ENCODE measurements at places on chromosomes 2 and 18. TPM values are rescaled to one million over a fixed set of nuclear protein-coding genes. Genes with fewer than 3 reads are reported as not detected.
A peak's percentile ranks its signal among the peaks of the same experiment; 100 is the strongest.

The CCT4 gene
- 195 TPM for total RNA-seq

The RGPD4 gene
- not detected for total RNA-seq

The PJVK gene
- total RNA-seq = 1.6 TPM

The WNT10A gene
- 0.40 TPM for total RNA-seq

The PTPN4 gene
- 41.2 TPM for total RNA-seq

The SLC5A7 gene
- total RNA-seq = 0.06 TPM

The ELMOD3 gene
- 19.0 TPM for total RNA-seq

The FAM117B gene
- 3.6 TPM for total RNA-seq

The MEP1B gene
- total RNA-seq = not detected

The HOXD13 gene
- 0.36 TPM for total RNA-seq

The FAM110C gene
- 6.8 TPM for total RNA-seq

DNA sequence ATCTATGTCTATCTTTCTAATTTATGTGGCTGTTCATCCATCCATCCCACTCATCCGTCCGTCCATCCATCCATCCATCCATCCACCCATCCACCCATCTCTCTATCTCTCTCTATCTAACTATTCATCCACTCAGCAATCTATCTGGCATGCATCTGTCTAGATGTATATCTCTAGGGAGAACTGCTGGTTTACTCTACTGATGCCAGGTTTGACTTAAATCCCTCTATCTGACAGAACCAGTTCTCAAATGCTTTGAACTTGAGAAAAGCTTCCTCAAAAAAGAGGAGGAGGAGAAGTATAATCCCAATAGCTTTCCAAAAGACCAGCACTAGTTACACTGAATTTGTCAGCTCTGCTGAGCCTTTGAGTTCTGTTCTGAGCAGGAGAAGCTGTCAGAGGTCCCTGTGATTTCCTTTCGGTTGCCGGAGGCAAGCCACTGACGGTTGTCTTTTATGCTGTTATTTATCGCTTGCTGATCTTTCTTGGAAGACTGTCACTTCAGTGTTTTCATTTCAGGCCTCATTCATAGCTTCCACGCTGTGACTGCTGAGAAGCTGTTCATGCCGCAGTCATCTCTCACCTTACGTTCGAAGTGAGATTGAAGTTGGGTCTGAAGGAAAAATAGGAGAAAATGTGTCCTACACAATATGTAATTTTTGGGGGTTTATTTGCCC is 129.4 kb upstream of the UXS1 start:
- no peaks in the 10 kb centered on the region for H3K36me3 ChIP-seq
- no peak overlapping the region for H3K27ac ChIP-seq
- H3K27me3 ChIP-seq = peaks cover 67% of the 10 kb centered on the region
- no peaks in the 10 kb centered on the region for H3K4me1 ChIP-seq
- DNase-seq = no peak

DNA sequence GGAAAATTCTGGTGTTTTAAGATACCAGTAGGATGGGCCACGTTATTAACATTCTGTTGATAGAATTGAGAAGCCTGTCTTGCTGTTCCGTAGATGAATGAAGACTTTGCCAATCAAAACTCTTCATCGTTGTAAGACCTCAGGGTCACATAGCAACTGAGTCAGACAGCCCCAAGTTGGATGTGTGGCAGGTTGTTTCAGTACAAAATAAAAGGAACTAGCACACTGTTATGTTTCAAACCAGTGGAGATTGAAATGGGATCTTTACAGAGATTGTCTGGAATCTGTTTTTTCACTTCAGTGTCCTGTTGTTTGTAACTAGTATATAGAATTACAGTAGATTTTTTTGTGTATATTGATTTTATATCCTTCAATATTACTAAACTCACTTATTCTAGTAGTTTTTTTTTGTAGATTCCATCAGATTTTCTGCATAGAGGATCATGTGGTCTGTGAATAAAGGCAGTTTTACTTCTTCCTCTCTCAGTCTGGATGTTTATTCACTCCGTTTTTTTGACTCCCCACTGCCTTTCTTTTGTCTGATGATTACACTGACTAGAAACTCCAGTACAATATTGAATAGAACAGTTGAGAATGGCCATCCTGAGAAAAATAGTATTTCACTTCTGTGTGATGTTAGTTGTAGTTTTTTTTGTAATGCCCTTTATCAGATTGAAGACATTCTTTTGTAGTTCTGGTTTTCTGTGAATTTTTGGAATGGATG is 22.7 kb downstream of the EPC2 start:
- H3K36me3 ChIP-seq = no peaks in the 10 kb centered on the region
- no peak for DNase-seq
- no peaks in the 10 kb centered on the region for H3K27me3 ChIP-seq

DNA sequence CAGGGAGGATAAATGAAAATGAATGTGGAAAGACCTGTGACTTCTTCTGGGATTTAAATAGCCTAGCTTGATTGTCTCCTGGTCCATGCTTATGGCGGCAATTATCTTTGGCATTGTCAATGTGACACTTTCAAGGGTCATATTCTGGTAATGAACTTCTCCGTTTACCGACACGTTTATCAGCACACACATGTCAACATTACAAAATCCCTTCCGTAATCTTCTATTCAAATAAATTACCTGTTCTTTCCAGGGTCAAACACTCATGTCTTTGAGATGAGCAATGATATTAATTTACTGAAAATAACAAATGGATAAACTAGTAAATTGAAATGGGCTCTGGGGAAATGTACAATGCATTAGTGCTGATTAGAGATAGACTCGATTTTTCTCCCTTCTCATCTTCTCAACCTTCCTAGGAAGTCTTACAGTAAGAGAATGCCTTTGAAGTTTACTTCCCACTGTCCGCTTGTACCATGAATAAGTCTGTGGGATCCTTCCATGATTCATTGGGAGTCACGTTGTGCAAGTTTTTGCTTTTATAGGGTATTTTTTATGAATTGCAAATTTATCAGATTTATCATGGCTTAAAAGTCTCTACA is 646.3 kb upstream of the LRATD1 start:
- no peaks in the 10 kb centered on the region for H3K36me3 ChIP-seq
- H3K4me3 ChIP-seq = no peak overlapping the region
- no peaks in the 10 kb centered on the region for H3K27me3 ChIP-seq
- no peak for DNase-seq
- no peaks in the 10 kb centered on the region for H3K4me1 ChIP-seq

GRCh38 chr2:164456619-164457018 is 164.7 kb downstream of the GRB14 start:
- H3K36me3 ChIP-seq = no peaks in the 10 kb centered on the region
- H3K27me3 ChIP-seq = peaks cover 54% of the 10 kb centered on the region
- no peak for DNase-seq
- no peak overlapping the region for H3K27ac ChIP-seq
- H3K4me1 ChIP-seq = no peaks in the 10 kb centered on the region

DNA sequence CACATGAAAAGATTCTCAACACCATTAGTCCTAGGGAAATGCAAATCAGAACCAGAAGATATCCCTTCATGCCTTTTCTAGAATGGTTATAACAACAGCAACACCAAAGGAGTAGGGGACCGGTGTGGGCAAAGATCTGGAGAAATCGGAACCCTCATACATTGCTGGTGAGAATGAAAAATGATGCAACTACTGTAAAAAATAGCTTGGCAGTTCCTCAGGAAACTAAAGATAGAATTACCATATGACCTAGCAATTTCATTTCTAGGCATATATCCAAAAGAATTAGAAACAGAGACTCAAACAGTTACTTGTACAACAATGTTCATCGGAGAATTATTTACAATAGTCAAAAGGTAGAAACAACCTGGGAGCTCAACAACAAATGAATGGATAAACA is 29.2 kb upstream of the CDH7 start:
- no peaks in the 10 kb centered on the region for H3K27me3 ChIP-seq
- H3K36me3 ChIP-seq = no peaks in the 10 kb centered on the region
- no peak overlapping the region for H3K27ac ChIP-seq
- H3K4me3 ChIP-seq = no peak overlapping the region

GRCh38 chr2:5352286-5352685 is 339.9 kb upstream of the SOX11 start:
- H3K36me3 ChIP-seq = no peaks in the 10 kb centered on the region
- H3K4me1 ChIP-seq = no peaks in the 10 kb centered on the region
- DNase-seq = no peak
- H3K27ac ChIP-seq = no peak overlapping the region

DNA sequence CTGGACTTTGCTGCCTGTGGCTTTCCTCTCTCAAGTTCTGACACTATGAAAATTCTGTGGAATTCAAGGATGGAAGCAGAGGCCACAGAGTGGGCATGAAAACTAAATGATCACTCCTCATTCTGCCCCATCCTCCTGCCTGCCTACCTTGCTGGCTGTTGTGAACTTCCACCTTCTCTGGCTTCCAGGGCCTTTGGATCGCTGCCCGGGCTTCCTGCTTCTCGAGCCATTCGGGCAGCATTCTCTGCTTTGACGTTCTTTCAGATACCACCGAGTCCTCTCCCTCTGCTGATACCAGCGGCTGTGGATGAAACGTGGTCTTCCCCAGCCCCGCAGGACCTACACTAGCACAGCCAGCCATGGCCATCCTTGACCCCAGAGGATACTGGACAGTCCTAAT is 327.7 kb upstream of the SLC14A2 start:
- H3K27ac ChIP-seq = 0 out of 2 replicates have a peak overlapping the region, but pooled peaks have one; percentile 9
- peaks cover 9% of the 10 kb centered on the region for H3K4me1 ChIP-seq
- H3K4me3 ChIP-seq = no peak overlapping the region
- H3K27me3 ChIP-seq = no peaks in the 10 kb centered on the region
- DNase-seq = no peak
- H3K36me3 ChIP-seq = no peaks in the 10 kb centered on the region

DNA sequence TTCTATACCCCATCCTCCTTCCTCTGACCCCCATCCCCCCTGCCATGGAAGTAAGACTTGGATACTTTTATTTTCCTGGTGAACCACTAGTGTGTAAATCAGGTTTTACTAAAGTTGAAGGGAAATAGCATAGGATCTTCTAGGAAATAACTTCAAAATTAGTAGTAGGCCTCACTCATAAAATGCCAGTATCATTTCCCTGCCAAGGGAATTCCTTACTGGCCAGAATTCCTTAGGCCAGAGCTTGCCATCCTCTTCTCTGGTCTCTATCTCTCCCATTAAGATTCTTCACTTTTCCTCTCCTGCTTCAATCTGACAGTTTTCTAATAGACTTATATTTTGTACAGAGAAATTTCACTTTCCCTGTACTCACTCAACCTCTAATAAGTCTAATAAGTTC is 322.8 kb upstream of the TANK start:
- DNase-seq = no peak
- no peaks in the 10 kb centered on the region for H3K36me3 ChIP-seq

GRCh38 chr18:38909972-38910371 is 1344.4 kb upstream of the CELF4 start:
- DNase-seq = peak; percentile 30
- H3K27ac ChIP-seq = no peak overlapping the region
- H3K36me3 ChIP-seq = no peaks in the 10 kb centered on the region

GRCh38 chr2:240929364-240930095 is 23.4 kb downstream of the CROCC2 start:
- H3K4me3 ChIP-seq = no peak overlapping the region
- DNase-seq = no peak
- no peaks in the 10 kb centered on the region for H3K4me1 ChIP-seq
- no peaks in the 10 kb centered on the region for H3K27me3 ChIP-seq
- H3K27ac ChIP-seq = no peak overlapping the region

DNA sequence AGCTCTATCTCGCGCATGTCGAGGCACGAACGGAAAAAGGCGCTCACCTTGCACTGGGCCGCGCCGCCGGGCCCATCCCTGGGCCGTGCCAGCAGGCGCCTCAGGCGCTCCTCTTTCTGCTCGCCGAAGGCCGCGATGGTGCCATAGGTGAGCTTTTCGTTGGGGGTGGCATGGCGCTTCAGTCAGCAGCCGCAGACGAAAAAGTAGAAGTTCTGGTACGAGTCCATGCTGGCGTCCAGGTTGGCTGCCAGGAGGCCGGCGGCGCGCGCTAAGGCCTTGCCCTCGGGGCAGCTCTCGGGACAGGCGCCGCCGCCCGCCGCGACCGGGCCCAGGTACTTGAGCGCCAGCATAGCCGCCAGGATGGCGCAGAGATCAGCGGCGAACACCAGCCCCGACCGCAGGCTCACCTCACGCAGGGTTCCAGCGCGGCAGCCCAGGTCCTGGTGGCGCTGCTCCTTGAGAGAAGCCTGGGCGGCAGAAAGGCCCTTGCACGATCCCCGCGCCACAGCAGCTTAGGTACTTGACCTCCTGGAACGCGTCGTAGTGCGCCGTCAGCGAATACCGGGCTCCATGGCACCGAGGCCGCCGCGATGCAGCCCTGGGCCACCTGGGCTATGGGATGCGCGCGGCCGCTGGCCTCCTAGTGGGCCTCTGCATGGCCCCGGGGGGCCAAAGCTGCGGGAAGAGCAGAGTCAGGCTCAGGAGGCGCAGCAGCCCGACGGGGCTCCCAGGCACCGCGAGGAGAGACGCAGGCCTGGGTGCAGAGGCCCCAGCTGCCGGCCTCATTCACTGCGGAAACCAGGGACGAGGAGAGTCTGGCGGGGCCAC is 12.8 kb downstream of the ALPG start:
- no peak for DNase-seq
- H3K27me3 ChIP-seq = peaks cover 24% of the 10 kb centered on the region

DNA sequence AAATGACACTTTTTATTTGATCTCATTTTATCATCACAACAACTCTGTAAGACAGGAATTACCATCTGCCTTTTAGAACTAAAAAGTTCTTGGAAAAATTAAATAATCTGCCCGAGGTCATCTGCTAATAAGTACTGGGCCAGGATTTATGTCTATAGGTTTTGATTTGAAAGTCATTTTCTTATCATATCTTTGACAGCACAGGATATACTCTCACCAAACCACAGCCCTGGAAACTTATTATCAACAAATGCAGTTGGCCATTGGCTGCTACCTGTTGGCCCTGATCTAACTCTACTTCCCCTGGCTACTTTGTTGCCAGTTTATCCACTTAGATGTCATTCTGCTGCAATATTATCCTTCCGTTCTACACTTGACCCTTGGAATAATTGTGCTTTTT is 354.6 kb downstream of the RAD51AP2 start:
- H3K4me1 ChIP-seq = no peaks in the 10 kb centered on the region
- DNase-seq = no peak
- no peak overlapping the region for H3K4me3 ChIP-seq

GRCh38 chr18:61575419-61575818 is 242.2 kb downstream of the CDH20 start:
- H3K36me3 ChIP-seq = no peaks in the 10 kb centered on the region
- H3K4me1 ChIP-seq = no peaks in the 10 kb centered on the region
- no peak for DNase-seq
- H3K27ac ChIP-seq = no peak overlapping the region

DNA sequence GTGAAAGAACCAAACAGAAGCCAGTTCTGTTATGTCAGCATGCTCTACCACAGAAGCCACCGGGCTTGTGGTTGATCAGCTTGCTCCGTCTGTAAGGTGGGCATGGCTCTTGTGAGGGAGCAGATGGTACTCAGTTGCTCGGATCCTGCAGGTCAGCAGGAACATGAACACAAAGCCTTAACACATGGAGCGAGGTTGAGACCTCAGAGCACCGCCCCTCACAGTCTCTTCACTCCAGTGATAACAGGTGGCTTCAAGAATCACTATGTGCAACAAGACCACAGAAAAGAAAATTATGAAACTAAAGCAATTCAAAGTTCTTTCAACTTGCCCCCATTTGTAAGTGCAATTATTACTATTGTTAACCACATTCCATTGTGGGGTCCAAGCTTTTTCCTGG is 72.1 kb downstream of the OSBPL6 start:
- no peak for DNase-seq
- no peaks in the 10 kb centered on the region for H3K27me3 ChIP-seq
- H3K36me3 ChIP-seq = no peaks in the 10 kb centered on the region
- no peak overlapping the region for H3K4me3 ChIP-seq
- no peak overlapping the region for H3K27ac ChIP-seq
- H3K4me1 ChIP-seq = no peaks in the 10 kb centered on the region

GRCh38 chr2:136327162-136327852 is 209.4 kb upstream of the CXCR4 start:
- H3K4me3 ChIP-seq = no peak overlapping the region
- peaks cover 7% of the 10 kb centered on the region for H3K27me3 ChIP-seq
- peak; percentile 62 for DNase-seq
